ENCODE measurements at places on chromosomes 1 and 21.
A peak's percentile ranks its signal among the peaks of the same experiment; 100 is the strongest.

- DNase-seq: no peak
These were observed 139.3 kb upstream of the NFIA start for GRCh38 chr1:60942896-60943638.

GRCh38 chr1:88537787-88538186 lies 146.3 kb upstream of the PKN2 start:
- DNase-seq: no peak

DNA sequence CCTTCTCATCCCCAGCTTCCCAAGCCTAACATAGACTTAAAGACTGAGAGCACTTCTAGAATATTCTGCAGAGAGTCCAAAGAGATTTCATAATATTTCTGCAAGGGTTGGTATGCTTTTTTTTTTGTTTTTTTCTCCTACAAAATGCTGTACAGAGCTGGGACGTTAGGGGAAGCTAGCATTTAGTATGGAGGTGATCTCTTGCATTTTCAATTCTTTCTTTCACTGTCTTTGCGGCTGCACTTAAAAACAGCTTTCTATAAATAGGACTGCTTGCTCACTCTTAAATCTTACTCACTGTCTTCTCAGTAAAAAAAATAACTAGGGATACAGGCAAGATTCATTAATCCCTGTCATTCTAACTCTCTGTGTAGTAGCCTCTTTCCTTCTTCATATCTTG lies 7.4 kb downstream of the DSCAM start:
- no peak for DNase-seq

DNA sequence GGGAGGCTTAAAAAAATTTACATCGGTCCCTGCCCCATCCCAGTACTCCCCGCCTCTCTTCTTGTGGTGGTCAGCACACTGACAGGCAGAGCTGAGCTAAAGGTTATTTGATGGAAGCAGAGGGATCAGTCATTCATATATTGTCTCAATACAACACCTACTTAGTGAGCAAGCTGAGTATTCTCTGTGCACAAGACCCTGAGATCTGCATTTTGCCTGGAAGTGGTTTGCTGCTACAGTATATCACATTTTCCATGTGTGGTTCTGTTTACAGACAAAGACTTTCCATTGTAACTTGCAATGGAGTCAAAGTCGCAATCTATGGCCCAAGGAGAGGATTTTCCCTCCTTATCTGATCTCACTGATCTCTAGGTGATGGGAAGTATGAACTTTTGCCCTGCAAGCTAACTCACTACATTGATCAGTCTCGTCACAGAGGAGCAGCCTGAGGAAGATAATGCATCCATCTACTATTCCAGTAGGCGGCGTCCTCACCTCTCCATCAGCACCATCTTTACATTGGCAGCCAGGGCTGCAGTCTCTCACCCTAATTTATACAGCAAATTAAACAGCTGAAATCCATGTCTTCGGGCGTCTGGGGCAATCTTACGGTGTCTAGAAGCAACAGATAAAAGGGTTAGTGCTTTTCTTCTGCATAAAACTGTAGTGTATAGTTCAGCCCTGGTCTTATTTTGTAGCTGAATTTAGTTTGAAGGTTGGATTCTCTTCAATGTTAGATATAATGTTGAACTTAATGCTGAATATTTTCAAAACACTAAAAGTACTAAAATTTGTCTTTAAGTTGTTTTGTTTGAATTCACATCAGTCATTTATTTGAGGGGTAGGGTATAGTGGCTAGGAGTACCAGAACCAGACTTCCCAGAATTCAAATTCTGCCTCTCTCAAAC lies 3.2 kb upstream of the TRAF5 start:
- DNase-seq: peak; percentile 65

- DNase-seq: peak; percentile 60
These were observed 26.1 kb downstream of the ETS2 start for GRCh38 chr21:38831526-38832467.

DNA sequence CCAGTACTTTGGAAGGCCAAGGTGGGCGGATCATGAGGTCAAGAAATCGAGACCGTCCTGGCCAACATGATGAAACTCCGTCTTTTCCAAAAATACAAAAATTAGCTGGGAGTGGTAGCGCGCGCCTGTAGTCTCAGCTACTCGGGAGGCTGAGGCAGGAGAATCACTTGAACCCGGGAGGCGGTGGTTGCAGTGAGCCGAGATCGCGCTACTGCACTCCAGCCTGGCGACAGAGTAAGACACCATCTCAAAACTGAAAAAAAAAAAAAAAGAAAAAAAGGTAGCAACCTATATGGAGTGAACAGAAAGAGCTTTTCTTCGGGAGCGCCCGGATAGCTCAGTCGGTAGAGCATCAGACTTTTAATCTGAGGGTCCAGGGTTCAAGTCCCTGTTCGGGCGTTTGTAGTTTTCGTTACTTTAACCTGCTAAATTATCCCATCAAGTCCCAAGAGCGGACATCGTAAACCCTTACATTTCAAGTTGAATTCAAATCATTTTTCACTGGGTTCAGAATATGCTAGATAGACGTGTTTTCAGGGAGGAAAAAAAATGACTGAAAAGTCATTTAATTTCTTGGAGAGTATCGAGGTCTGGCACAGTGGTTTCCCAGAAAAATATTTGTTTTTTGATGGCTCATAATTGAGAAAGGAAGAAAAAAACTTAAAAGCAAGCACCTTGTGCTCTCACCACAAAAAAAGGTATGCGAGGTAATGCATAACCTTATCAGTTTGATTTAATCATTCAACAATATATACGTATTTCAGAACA lies 9.8 kb upstream of the MDM4 start:
- no peak for DNase-seq

DNA sequence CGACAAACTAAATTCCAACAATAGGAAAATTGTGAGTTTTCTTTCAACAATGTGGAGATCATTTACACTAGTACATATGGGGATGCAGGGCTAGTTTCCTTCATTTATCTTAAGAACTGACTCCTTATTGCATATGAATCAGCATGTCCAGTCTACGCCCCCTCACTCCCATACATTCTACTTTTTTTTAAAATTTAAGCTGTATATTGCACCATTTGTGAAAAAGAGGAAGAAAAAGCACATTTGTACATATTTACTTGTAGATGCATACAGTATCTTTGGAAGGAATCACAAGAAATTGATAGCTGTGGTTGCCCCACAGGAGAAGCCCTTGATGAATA lies 15.9 kb downstream of the VPS26C start:
- DNase-seq: no peak
